ENCODE measurements at places on chromosomes 1 and 21.

GRCh38 chr1:241776911-241777310 is 71.1 kb upstream of the EXO1 start:
- DNase-seq = no peak

- DNase-seq = no peak
Observed at GRCh38 chr1:61501971-61502916, 222.7 kb downstream of the TM2D1 start.

- no peak for DNase-seq
Observed at GRCh38 chr1:156745881-156746280, 5.0 kb upstream of the MRPL24 start.

DNA sequence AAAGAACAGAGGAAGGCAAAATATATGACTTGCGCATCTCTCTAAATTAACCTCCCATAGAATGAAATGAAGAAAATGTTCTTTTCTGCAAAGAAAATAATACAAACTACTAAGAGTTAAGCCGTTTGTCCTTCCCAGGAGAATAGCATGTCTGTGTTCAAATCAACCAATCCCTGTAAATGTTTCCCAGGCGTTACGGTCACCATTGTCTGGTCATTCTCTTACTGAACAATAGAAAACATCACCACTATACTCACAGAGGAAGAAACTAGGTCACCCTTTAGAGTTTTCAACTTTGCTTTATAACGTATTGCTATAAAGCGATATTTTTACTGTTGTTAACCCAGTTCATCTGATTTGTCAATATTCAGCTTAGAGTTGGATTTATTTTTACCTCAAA is 34.1 kb downstream of the COL11A1 start:
- DNase-seq = no peak

- no peak for DNase-seq
Observed at GRCh38 chr1:218572050-218572449, 226.9 kb downstream of the TGFB2 start.

DNA sequence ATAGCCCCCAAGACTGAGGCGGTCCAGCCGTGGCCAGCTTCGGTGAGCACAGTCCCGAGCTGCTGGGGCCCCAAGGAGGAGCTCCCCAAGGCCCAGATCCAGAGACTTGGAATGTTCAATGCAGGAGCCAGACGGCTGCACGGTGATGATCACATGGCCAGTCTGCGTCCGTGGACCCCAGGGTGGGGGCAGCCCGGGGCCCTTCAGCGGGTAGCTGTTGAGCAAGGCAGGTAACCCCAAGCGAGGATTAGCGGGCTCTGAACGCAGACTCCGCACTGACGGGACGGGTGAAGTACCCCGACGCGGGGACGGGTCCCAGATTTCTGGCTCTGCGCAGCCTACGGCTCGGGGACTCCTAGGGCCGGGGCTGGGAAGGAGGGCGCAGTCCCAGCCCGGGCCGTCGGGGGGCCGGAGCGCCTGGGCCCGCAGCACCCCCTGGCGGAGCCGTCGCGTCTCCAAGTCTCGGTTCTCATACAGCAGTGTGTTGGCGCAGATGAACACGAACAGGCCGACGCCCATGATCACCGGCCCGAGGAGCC is 2.7 kb downstream of the TMEM200B start:
- DNase-seq = peak; percentile 54

- no peak for DNase-seq
Observed at GRCh38 chr1:54819195-54819536, 18.0 kb upstream of the TTC22 start.

DNA sequence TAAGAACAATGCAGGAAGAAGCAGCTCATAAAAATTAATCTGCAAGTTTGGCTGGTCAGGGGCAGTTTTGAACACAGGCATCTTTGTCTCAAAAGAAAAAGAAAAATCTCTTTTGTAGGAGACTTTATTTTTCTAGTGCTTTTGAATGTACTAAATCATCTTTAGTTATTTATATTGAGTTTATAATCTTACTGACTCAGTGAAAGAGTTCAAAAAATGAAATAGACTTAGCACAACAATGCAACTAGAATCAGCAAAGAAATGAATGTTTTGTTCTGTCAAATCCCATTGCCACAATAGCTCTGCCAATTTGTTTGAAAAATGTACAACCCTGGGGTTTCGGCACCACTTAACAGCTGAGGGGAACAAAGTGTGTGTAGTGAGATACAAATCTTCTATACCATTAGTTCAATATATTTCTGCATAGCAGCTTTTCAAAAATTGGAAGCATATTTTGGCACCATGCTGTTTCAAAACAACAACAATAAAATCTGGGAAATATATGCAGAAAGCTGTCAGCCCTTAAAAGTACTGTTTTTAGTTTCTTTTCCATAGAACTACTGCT is 1969.1 kb downstream of the MRPL39 start:
- DNase-seq = no peak

DNA sequence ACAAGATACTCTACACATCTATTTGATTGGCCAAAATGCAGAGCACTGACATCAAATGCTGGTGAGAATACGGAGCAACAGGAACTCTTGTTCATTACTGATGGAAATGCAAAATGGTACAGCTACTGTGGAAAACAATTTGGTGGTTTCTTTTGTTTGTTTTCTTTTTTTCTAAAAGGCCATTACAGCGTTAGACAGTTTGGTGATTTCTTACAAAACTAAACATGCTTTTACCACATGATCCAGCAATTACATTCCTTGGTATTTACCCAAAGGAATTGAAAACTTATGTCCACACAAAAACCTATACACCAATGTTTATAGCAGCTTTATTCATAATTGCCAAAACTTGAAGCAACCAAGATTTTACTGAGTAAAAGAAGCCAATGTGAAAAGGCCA is 66.4 kb upstream of the FBXO28 start:
- no peak for DNase-seq

DNA sequence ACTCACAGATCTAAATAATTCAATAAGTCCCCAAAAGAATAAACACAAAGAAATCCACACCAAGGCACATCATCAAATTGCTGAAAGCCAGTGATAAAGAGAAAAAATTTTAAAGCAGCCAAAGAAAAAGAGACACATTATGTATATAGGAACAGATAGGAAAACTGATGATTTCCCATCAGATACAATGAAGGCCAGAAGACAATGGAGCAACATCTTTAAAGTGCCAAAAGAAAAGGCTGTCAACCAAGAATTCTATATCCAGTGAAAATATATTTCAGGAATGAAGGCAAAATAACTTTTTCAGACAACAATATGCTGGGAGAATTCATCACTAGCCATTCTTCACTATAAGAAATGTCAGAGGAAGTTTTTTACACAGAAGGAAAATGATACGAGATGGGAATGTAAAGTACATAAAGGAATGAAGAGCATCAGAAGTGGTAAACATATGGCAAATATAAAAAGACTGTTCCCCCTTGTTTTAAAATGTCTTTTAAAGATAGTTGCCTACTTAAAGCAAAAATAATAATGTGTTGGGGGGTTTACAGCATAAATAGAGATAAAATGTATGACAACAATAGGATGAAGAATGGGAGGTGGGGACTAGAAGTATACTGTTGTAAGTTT is 9.4 kb upstream of the MYOG start:
- no peak for DNase-seq

DNA sequence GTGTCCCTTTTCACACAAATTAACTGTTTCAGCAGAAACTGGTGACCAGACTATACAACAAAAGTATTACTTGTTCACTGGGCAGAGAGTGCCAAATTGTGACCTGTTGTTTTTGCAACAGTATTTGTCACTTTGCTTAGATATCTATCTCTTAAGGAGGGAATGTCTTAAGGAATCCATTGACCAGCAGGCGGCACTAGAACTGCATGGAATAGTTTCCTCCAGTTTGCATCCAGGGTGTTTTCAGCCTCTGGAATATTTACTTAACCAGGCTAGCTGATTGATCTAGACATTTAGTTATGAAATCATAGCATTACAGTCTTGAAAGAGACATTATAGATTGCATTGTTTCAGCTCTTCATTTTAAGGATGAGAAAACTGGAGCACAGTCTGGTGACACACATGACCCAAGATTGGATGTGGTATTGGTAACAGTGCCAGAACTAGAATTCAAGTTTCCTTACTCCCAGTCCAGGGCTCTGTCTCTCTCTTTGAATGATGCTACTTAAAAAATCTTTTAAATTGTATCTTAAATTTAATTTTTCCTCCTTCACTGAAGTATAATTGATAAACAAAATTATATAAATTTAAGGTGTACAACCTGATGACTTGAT is 16.9 kb downstream of the RPTN start:
- DNase-seq = no peak
